ENCODE measurements at places on chromosomes 1 and 21. TPM values are rescaled to one million over a fixed set of nuclear protein-coding genes. Genes with fewer than 3 reads are reported as not detected.

Gene CFAP107
- not detected for total RNA-seq

Gene LRRIQ3
- 0.53 TPM for total RNA-seq

DNA sequence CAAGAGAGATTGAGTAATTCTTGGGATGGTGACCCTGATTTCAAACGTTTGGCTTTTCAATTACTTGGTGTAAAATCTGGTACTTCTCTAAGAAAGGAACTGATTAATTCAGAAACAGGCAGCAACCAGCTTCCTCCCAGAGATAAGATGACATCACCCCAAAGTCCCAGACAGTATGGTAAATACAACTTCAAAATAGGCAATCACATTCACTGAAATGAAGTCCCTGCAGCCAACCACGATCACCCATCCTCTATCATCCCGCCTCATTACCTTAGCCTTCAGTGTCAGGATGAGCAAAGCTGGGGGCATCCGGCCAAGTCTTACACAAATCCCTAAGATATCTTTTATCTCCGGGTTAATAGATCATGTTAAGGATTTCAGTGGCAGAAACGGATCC, 26.4 kb upstream of the RUNX1 start:
- H3K27me3 ChIP-seq, result no peaks in the 10 kb centered on the region
- no peak for DNase-seq
- H3K36me3 ChIP-seq, result no peaks in the 10 kb centered on the region
- no peaks in the 10 kb centered on the region for H3K4me1 ChIP-seq
- no peak overlapping the region for H3K27ac ChIP-seq

DNA sequence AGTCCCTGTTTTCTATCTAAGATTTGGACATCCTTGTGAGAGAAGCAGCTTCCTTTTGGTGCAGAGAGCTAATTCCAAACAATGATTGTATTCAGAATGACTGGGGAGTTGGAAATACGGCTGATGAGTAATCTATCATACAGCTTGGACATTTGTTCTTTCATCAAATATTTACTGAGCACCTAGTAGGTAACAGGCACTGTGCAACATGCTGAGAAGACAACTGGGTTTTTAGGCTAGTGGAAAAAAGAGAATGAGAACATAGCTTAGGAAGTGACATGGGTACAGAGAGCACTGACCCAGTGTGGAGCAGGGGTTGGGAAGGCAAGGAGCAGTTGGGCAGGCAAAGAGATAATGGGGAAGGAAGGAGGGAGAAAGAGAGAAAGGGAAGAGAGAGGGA, 87.5 kb downstream of the TBX19 start:
- no peak overlapping the region for H3K27ac ChIP-seq
- DNase-seq, result no peak
- H3K4me1 ChIP-seq, result peaks cover 14% of the 10 kb centered on the region
- no peak overlapping the region for H3K4me3 ChIP-seq
- no peaks in the 10 kb centered on the region for H3K36me3 ChIP-seq

- no peak for DNase-seq
- H3K36me3 ChIP-seq, result no peaks in the 10 kb centered on the region
- H3K27ac ChIP-seq, result no peak overlapping the region
- H3K4me1 ChIP-seq, result peaks cover 9% of the 10 kb centered on the region
Measured at GRCh38 chr1:171422511-171422910, 62.8 kb upstream of the PRRC2C start.

- H3K4me1 ChIP-seq, result no peaks in the 10 kb centered on the region
- H3K36me3 ChIP-seq, result no peaks in the 10 kb centered on the region
- DNase-seq, result no peak
Measured at GRCh38 chr21:46674430-46675007, 39.0 kb downstream of the PRMT2 start.
